Peyer's patch (tissue), 4 donors: ENCODE measurements at places on chromosomes 3 and 15. TPM values are rescaled to one million over a fixed set of nuclear protein-coding genes. Genes with fewer than 3 reads are reported as not detected.

DNA sequence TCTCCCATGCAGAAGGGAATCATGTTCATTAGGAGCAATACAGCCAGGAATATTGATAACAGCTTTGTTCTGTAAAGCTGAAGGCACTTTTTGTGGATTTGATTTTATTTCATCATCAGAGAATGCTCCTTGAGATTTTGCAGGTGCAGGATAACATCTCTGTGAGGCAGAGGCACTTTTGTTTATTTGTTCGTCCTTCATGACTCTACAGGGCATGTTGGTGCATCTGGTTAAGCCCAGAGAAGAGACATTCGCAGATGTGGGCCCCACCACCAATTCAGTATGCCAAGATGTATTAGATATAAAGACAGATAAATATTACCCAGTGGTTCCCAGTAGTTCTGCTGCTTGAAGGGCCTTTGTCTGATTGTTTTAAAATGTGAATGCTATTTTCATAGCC is 368.1 kb upstream of the SEMA6D start:
- no peak for DNase-seq

SLC12A1 gene
- total RNA-seq: not detected

ARNT2 gene
- 3.1 TPM for total RNA-seq

SPRED1 gene
- 26.0 TPM for total RNA-seq

GRCh38 chr3:178297740-178298139 is 238.5 kb upstream of the KCNMB2 start:
- DNase-seq: no peak

DNA sequence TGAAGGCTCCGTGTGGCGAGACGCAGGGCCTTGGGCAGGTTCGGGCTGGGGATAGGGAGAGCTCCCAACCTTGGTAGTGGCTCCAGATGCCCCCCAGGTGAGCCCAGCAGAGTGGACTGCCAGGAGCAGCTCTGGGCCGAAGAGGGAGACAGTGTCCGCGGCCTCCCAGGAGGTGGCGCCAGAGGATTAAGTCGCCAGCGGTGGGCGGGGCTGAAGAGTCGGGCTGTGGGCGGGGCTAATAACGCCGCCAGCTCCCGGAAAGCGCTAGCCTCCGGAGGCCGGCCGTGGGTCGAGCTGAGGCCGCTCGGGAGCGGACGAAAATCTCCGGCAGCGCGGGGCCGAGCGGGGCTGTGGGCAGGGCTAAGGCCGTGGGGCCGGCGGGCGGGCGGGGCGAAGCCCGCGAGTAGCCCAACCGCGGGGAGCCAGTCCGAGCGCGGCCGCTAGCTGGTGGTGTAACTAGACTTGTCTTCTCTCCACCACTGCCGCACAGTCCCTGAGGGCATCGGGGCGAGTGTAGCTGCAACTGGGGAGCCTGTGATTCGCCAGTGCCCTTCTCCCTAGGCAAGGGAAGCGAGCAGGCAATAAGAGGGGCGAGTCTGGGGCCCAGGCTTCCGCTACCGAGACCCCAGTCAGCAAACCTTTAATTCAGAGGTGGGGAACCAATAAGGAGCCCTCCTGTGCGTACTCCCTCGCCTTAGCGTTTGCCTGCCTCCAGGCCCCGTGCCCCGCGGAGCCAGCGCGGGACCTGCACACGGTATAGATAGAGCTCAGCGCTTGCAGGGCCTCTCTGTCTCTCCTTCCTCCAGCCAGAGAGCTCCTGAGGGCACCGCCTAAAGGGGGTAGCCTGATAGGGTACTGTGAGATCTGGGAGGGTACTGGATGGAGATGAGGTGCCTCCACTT is 14.4 kb upstream of the BSN start:
- peak; percentile 96 for DNase-seq

TTBK2 gene
- total RNA-seq: 10.6 TPM

PEX11A gene
- total RNA-seq: 10.9 TPM

VPS8 gene
- total RNA-seq: 49.7 TPM

- DNase-seq: no peak
These were observed 23.6 kb downstream of the STOML1 start for GRCh38 chr15:73968461-73968860.

- DNase-seq: no peak
These were observed 10.3 kb downstream of the TIMP4 start for GRCh38 chr3:12148183-12148940.

PP2D1 gene
- total RNA-seq: not detected

DNA sequence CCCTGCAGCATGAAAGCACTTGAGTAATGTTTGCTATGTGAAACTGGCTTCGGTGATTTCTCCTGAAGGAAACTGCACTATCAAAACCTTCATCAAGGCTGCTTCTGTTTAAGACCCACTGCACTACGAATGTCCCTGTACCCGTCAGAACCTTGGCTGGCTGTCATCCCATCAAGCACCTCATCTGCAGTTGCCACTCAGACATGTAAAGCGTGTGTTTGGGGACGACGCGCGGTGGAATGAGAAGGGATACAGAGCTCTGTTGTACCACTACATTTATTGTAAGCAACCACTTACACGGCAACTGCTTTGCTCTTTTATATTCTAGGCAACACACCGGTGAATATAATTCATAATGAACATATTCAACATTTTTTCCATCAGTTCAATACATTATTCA is 147.6 kb downstream of the TIGIT start:
- no peak for DNase-seq

MRPS11 gene
- 42.9 TPM for total RNA-seq

UBA7 gene
- total RNA-seq: 155 TPM

DNA sequence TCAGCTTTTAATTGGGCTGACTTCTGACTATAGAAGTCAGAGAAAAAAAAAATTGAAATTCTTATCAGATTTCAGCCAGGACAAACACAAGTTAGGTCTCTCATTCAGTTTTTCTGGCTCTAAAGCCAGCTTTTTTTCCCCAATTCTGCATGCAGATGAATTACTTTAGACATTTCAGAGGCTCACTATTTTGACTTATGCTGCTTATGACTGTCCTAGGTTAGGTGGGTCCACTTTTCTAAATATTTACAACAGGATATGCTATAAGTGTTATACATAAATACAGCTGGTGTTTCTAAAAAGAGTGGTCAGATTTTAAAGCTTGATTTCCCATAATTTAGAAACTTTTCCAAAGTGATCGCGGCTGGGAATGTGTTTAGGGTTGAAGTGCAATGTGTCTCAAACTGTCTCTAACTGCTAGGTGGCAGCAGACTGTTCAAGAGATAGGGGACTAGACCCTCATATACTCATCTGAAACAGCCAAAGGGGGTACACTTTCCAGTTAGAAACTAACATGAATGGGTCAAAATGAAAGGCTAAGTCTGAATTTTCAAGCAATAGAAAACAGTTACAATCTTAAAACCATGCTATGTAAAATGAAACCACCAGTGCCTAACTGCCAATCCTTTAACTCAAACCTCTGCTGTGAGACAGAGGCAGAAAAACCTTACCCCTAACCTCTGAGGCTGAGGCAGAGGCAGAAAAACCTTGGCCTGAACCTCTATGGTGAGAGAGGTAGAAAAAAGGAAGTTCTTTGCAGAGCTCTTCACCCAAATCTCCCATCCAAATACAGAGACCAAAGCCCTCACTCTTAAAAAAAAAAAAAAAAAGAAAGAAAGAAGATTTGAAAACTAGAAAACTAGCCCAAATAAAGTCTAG is 596.0 kb downstream of the NTRK3 start:
- DNase-seq: no peak

DNA sequence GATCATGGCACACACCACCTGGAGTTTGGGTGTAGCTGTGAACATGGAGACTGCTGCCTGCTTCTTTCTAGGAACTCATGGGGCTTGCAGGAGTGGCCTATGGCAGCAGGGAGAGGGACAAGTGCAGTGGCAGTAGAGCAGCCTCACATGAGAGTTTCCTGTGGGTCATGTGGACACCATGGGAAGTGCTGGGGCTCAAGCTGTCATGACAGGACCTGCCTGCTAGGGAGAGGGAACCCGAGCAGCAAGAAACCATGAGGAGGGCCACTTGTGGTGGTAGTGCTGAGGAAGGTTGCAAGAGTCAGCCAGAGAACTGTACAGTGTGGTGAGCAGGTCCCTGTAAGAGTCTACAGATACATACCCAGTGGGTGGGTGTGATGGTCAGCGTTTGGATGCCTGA is 73.8 kb upstream of the MRPS22 start:
- no peak for DNase-seq

CYP1A1 gene
- total RNA-seq: 0.70 TPM

CHST13 gene
- total RNA-seq: not detected

HTR3D gene
- not detected for total RNA-seq

DNA sequence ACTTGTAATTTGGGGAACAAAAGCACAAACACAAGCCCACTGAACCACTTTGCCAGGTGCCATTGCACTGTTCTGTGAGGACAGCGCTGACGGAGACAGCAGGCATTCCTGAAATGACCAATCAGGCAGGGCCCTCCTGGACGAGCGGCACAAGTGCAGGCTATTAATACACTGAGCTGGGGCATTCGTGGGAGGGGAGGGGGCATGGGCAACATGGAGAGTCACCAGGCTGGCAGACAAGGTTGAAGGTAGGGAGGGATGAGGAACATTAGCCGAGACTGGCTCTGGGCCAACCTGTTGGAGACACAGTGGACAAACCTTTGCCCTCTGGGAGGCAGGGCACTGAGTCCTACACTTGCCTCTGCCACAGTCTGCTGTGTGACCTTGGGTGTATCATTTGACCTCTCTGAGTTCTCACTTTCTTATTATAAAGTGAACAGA is 45.6 kb downstream of the NOX5 start:
- peak; percentile 82 for DNase-seq

- DNase-seq: peak; percentile 78
These were observed 13.1 kb downstream of the TNK2 start for GRCh38 chr3:195895078-195895860.

DNA sequence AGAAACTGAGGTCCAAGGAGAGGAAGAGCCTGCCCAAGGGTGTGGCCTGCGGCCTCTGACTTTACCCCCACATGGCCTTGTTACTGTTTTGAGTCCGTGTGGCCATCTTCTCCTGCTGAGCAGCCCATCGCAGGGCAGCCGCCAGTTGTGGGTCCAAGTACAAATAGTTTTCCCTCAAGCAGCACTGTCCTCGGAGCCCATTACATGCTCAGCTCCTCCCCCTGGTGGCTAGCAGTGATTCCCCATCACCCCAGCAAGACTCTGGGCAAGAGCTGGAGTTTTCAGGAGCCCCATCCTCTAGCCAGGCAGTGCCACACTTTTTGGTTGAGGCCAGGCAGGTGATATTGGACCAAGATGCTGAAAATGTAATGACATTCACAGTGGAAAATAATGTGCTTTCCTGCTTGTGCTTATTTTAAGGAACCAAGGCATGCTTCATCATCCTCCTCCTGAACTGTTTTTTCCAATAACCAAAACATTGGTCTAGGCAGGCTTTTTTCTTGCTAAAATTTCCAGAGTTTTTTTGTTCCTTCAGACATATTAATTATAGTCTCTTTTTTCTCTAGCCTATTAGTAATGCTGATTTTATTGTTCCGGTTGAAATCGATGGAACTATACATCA is 23.2 kb upstream of the VILL start:
- DNase-seq: peak; percentile 85

PLS1 gene
- total RNA-seq: 661 TPM

HDDC3 gene
- total RNA-seq: 16.5 TPM

FOXB1 gene
- total RNA-seq: not detected

CTXN2 gene
- not detected for total RNA-seq

DNA sequence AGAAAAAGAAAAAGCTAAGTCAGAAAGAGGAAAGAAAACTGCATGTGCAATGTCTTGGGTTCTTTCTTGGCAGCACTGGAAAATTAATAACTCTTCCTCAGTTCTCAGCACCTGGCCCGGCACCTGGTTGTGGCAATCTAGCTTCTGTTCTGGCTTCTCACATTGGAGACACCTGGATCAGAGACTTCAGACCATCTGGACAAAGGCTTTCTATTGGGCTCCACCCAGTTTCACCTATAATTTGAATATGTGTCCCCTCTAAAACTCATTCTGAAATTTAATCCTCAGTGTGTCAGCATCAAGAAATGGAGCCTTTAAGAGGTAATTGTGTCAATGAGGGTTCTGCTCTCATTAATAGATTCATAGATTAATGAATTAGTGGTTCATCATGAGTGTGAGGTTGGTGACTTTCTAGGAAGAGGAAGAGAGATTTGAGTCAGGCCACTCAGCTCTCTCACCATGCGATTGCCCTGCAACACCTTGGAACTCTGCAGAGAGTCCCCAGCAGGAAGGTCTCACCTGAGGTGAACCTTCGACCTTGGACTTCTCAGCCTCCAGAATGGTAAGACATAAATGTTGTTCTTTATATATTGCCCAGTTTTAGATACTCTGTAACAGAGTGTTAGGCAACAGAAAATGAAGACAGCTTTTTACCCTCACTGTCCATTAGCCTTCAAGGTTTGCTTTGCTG is 679.9 kb downstream of the NTRK3 start:
- DNase-seq: no peak

- peak; percentile 81 for DNase-seq
These were observed 154.1 kb downstream of the TJP1 start for GRCh38 chr15:29668120-29668602.
